ENCODE measurements at places on chromosomes 5 and 9. TPM values are rescaled to one million over a fixed set of nuclear protein-coding genes. Genes with fewer than 3 reads are reported as not detected.

The ALG2 gene
- total RNA-seq, result 19.4 TPM

The SCGB3A1 gene
- total RNA-seq, result not detected

The CDC14B gene
- 46.5 TPM for total RNA-seq

The GFI1B gene
- not detected for total RNA-seq

The TMEM252 gene
- not detected for total RNA-seq

The MFAP3 gene
- 50.4 TPM for total RNA-seq

The FRRS1L gene
- 0.22 TPM for total RNA-seq

The GPR150 gene
- 2.0 TPM for total RNA-seq

The CYLC2 gene
- not detected for total RNA-seq

The KCNV2 gene
- total RNA-seq, result not detected

The GHR gene
- total RNA-seq, result 191 TPM

The COL23A1 gene
- 0.44 TPM for total RNA-seq

The LCN2 gene
- not detected for total RNA-seq

All from subcutaneous adipose tissue (tissue), 4 donors.